Activated effector memory CD4-positive, alpha-beta T cell treated with Interleukin-2 at 50 U/mL for 16 hours (primary cell): ENCODE measurements at places on chromosomes 4 and X.

DNA sequence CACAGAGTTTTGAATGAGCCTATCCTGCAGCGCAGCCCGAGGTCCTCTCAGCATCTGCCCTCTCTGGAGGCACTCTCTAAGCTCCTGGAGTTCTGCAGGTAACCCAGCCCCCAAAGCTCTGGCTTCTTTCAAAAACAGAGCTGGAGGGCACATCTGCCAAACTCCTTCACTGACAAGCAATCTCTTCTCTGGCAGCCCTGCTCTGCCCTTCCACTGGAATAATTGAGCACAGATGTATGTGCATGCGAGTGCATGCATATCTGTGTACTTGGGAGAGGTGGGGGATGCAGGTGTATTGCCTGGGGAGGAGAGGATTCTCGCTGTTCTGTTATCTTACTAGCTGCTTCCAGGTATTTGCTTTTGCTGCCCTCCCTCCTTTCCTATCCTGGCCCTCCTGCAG, 22.2 kb upstream of the PLP1 start:
- DNase-seq = no peak

DNA sequence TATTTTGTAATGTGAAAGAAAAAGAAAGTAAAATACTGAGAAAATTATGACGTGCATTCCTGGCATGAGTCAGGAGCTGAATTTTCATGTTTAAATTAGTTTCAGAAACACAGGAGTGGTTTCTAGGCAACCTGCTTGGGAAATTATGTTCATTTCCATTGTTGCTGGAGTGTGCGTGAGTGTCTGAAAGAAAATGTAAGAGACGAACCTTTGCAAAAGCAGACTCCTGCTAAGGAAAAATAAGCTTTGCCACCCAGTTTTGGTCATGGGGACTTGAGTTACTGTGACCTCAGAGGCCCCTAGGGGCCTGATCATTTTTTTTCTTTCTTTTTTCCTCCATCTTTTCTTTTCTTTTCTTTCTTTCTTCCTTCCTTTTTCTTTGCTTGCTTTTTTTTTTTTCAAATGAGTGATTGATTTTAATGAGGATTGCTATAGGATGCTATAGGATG, 18.8 kb upstream of the CHRNA9 start:
- DNase-seq = no peak

DNA sequence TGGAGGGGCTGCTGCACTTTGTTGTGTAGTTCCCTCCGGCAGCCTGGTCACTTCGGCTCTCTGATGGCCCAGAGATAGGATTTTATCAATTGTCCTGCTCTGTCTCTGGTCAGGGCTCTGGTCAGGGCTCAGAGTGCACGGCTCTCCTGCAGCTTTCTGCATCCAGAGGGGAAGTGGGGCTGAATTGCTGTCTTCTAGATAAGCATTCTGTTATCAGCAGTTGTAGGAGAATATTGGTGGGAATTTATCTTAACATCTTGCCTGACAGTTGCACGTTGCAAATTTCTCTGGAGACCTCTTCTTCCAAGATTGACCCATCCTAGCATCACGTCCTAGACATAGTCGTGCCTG, 62.8 kb downstream of the FAM193A start:
- DNase-seq = no peak

DNA sequence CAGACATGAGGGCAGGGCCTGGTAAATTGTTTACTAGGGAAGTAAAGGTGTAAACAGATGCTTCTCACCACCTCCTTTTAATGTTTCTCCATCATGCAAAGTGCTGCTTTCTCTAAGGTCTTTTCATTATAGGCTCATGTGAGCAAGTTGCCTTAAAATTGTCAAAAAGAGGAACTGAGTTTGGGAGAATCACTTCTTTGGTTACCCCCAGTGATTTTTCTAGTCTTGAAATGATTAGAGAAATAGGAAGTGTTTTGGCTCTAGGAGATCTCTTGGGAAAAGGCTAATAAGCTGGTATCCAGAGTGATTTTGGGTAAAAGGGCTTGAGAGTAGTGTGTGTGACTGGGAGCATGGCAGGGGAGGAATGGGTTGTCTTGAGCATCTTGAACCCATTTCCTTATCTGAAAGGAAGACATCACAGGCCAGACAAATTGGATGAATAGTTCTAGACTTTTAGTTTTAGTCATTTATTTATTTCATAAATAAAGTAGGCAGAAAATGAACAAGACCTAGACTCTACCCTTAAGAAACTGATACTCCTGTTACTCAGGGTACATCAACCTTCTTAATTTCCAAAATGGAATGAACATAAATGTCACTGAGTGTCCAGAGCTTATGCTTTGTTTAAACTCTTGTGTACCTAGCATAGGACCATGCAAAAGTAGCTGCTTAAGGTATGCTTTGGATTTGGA, 14.2 kb downstream of the GRPR start:
- no peak for DNase-seq

GRCh38 chr4:99645638-99646037, 12.0 kb downstream of the C4orf54 start:
- DNase-seq = no peak

DNA sequence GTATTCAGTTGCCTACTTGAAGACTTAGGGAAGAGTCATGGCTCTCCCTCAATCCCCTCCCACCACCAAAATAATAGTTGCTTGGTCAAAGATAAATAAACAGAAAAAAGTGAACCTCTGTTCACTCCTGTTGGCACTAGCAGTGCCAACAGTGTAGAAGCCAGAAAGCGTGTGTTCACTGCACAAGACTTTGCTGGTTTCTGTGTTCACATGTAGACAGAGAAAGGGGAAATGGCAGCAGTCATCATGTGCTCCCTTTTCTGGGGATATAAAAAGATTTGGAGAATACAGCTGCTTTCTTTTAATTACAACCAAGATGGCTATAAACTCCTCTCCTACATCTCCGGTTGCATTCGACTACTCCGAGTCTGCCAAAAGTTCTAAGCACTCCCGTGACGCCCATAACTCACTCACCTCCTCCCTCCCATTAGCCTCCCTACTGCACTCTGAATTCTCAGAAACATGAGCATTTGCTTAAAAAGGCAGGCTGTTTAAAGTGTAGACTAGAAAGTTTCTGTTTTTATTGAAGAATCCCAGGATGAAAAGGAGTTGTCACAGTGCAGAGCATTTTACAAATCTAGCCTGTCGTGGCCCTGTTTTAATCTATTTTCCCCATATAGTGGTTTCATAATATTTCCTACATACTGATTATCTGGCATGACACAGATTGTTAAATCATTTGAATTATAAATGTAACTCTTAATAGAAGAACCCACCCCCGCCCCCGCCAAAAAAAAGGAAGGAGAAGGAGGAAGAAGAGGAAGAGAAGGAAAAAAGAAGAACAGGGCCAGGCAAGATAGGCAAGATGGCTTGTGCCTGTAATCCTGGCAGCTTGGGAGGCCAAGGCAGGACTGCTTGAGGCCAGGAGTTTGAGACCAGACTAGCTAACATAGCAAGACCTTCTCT, 16.7 kb downstream of the LGI2 start:
- DNase-seq = no peak

DNA sequence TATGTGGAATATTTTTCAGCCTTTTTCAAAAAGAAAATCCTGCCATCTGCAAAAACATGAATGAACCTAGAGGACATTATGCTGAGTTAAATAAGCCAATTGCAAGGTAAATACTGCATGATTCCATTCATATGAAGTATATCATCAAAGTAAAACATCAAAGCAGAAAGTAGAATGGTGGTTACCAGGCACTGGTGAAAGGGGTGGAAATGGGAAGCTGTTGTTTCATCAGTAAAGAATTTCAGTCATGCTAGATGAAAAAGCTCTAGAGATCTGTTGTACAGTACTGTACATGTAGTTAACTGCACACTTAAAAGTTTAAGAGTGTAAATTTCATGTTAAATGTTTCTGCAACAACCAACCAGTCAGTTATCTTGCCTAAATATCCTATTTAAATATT, 196.8 kb upstream of the ADGRL3 start:
- DNase-seq = no peak

GRCh38 chr4:151198748-151199147, 78.2 kb upstream of the PRSS48 start:
- no peak for DNase-seq

DNA sequence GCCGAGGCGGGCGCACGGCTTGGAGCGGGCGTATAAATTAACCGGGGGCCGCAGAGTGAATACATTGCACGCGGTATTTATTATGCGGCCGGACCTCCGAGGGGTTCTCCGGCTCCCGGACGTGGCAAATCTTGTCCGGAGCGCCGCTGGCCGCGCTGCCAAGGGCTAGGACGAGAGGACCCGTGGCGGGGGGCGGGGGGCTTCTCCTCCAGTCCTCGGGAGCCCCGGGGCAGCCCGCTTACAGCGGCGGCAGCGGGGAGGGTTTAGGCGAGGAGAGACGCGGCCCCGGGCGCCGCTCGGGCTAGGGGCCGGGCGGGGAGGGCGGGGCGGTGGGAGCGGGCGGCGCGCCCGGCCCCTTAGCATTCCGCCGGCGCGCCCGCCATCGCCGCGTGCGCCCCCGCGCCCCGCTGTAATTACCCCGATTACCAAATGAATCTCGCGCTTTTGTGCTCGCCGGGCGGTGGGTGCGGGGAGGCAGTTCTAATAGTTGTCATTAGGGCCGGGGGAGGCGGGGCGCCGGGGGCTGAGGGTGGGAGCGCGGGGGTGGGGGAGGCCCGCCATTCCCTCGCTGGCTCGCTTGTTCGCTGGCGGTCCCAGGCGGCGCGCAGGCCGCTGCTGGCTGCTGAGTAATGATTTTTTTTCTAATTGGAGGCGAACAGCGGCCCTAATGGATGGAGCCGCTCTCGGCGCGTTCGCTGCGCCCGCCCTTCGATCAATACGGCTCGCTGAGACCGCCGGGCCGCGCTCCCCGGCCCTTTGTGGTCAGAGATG, 276.6 kb downstream of the BCOR start:
- DNase-seq = no peak

GRCh38 chrX:120309873-120310705, 1.2 kb downstream of the TMEM255A start:
- DNase-seq = no peak

DNA sequence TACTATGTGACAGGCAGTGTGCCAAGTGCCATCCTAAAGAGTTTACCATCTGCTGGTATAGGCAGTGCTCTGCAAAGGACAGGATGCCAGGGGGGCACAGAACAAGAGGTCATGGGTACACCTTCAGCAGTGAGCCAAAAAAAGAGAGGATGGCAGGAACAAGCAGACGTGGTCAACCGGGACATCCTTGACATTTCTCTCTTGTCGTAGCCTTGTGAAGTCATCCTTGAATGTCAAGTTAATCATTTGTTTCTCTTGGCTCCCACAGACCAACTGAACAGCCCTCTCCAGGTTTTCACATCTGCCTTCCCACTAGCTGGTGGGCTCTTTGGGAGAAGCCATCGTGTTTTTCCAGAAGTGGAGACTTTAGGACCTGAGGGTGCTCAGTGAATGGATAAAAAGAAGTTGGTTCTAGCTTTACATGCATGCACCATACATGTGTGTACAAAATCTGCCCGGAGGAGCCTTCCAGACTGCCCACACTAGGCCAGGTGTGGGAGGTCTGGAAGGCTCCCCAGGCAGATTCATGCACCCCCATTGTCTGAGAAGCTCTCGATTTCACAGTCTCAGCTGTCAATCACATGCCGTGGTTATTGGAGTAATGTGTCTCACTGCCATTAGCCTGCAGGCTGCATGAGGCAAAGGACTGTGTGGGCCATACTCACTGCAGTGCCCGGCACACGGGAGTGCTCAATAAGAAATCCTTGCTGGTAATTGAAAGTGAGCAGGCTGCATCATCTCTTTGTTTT, 16.4 kb downstream of the PNMA6F start:
- DNase-seq = no peak

- no peak for DNase-seq
Observed at GRCh38 chr4:110224812-110225211, 26.4 kb upstream of the ELOVL6 start.

- DNase-seq = no peak
Observed at GRCh38 chrX:49910344-49910743, 12.1 kb upstream of the CLCN5 start.

DNA sequence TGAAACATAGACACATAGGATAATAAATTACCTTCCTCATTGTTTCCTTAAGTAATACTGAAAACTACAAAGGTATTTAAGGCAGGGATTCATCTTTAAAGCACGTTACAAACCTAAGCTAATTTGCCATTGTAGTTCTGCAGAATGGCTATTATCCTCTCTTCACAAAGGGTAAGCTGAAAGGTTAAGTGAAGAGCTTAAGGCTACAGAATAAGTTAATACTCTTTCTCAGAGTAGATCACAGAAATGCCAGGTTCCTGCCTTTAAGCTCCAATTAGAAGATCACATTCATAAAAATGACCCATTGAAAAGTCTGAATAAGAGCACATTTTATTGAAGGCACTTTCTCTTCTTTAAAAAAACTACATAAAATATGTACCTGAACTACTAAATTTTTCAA, 42.1 kb upstream of the PRDM5 start:
- no peak for DNase-seq

DNA sequence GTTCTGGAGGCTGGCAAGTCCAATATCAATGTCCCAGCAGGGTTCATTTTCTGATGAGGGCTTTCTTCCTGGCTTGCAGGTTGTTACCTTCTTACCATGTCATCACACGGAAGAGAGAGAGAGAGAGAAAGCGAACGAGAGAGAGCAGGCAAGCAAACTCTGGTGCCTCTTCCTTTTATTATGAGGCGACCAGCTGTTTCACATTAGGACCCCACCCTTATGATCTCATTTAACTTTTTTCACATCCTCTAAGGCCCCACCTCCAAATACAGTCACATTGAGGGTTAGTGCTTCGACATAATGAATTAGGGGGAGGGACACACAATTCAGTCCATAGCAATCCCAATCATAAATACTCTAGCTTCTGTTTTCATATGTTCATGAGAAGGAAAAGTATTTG, 10.6 kb upstream of the GPR174 start:
- DNase-seq = no peak

- no peak for DNase-seq
Observed at GRCh38 chrX:50081282-50081889, 119.4 kb downstream of the AKAP4 start.

DNA sequence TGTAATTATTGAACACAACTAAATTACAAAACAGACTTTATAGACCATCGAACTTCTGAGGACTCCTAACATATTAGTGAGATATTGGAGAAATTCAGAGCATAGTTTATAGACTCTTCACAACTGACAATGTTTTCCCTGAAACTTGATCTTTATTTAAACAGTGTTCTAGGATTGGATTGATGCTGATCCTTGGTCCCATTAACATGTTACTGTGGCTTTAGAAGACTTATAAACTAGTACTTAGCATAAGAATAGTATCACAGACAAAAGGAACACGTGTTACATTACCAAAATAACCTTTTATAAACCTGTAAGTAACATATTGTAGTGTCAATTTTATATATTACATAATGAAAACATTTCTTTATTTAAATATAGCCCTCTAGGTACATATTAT, 689.6 kb downstream of the CCSER1 start:
- DNase-seq = no peak
